ENCODE measurements at places on chromosomes 2 and 18. TPM values are rescaled to one million over a fixed set of nuclear protein-coding genes. Genes with fewer than 3 reads are reported as not detected.

DNA sequence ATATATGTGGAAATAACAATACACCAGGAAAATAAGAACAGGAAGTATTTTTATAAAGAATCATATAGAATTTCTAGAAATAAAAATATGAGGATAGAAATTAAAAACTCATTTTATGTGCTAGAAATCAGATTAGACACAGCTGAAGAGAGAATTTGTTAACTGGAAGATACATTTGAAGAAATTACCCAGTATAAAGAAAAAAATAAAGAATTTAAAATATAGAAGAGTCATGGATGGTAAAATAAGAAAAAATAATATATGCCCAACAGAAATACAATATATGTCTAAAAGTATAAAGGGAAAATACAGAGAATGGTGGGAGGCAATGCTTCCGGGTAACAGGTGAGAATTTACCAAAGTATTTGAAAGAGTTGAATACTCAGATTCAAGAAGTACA, 539.9 kb downstream of the NR4A2 start:
- no peak for DNase-seq

The STARD6 gene
- total RNA-seq = not detected

The NCKAP1 gene
- total RNA-seq = 117 TPM

The HOXD13 gene
- not detected for total RNA-seq

DNA sequence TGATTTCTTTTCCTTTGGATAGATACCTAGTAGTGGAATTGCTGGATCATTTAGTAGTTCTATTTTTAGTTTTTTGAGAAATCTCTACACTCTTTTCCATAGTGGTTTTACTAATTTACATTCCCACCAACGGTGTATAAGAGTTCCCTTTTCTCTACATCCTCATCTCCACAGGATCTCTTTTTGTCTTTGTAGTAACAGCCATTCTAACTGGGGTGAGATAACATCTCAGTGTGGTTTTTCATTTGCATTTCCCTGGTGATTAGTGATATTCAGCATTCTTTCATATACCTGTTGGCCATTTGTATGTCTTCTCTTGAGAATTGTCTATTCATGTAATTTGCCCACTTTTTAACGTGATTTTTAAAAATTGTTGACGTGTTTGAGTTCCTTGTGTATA, 13.8 kb downstream of the RFTN2 start:
- no peak for DNase-seq

DNA sequence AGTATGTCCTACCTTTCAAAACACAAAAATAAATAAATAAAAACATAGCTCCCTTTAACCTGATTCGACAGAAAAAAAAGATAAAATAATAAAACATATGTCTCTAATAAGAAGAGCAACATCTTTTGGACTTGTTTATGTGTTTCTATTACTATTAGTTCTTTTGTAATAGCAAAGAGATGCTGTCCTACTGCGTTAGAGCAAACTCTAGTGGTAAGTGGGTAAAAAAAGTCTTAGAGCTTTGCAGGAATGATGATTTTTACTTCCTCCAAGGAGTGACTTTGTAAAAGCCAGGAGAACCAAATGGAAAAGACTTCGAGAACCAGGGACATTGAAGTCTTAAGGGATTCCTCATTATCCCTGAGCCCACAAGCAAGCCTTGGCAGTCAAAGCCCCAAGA, 450.1 kb downstream of the METTL4 start:
- DNase-seq = no peak

Data from upper lobe of right lung (tissue), 1 donor.